Stimulated activated CD8-positive, alpha-beta memory T cell treated with anti-CD3 and anti-CD28 coated beads, Interleukin-15, amount 100 ng/mL, for 4 hours (primary cell): ENCODE measurements at places on chromosomes 5 and 9.

GRCh38 chr5:55817030-55817429 lies 34.1 kb upstream of the IL31RA start:
- DNase-seq: no peak

DNA sequence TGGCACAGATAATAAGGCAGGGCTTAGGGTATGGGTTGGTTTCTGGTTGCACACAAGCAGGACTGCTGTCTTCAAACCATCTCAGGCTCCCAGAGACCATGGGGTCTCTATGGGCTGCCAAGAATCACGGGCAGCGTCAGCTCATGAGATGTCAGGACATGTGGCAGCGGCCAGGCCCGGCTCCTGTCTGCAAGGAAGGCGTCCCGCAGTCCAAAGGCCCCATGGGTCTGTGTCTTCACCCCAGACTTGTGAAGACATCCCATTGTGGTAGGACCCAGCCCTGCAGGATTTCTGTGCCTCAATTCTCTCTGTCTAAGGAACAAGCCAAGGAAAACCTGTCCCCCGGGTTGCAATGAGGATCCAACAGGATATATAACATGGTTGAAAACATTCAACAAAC lies 32.6 kb downstream of the IPPK start:
- no peak for DNase-seq

- DNase-seq: no peak
Observed at GRCh38 chr5:91296674-91297143, 86.4 kb downstream of the ARRDC3 start.

- no peak for DNase-seq
Observed at GRCh38 chr9:2839040-2839439, 4.9 kb downstream of the PUM3 start.

GRCh38 chr5:11655681-11656080 lies 248.6 kb downstream of the CTNND2 start:
- DNase-seq: no peak

DNA sequence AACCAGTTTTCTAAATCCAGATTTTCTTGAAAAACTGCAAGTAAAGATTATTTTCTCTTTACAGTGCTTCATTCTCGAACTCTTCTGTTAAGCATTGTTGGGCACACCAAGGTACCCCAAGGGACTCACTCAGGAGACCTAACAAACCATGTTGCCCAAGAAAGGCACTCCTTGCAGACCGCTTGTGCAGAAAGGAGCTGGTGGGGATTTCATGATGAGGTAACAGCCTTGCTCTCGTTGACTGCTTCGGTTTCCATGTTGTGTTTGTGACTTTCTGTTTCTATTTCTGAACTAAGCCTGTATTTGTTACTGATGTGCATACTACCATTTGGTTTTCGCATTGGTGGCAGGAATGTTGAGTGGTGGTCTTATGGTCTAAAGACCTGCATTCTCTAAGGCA lies 266.6 kb upstream of the DAP start:
- no peak for DNase-seq

DNA sequence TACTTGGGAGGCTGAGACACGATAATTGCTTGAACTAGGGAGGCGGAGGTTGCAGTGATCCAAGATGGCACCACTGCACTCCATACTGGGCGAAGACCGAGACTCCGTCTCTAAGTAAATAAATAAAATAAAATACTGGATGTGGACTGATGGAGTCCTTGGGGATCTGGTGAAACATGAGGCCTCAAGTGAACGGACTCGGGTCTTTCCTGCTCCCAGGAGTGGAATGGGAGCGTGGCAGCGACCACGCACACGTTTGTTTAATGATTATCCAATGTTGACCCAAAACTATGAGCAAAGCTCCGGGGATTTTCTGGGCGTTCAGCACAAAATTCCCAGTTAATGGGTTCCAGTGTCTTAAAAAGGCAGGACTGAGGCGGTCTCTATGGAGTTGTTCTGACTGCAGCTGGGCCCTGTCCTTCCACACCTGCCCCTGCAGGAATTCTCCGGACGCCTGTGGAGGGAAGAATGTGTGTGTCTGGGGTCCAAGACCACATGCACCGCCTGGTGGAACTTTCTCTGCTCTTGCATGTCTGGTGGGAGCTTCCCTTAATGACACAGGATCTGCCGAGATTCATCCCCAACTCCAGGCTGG lies 26.6 kb downstream of the NEK6 start:
- DNase-seq: no peak

DNA sequence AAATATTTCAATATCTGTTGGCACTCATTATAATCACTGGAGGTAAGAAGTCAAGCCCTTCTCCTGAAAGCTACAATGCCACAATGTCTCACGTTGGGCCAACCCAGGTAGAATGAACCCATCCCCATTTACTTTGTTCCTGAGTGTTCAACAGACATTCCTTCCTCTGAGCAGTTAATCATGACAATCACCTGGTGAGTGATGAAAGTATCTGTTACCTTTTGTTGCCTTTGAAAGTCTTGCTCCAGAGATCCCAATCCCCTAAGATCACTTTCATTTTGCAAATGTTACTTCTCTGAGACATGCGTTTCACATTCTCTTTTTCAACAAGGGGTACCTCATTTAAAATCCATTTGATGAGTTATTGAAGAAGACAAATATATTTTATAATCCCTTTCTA lies 49.3 kb upstream of the MSX2 start:
- no peak for DNase-seq

GRCh38 chr5:14147210-14147609 lies 4.1 kb downstream of the TRIO start:
- no peak for DNase-seq

DNA sequence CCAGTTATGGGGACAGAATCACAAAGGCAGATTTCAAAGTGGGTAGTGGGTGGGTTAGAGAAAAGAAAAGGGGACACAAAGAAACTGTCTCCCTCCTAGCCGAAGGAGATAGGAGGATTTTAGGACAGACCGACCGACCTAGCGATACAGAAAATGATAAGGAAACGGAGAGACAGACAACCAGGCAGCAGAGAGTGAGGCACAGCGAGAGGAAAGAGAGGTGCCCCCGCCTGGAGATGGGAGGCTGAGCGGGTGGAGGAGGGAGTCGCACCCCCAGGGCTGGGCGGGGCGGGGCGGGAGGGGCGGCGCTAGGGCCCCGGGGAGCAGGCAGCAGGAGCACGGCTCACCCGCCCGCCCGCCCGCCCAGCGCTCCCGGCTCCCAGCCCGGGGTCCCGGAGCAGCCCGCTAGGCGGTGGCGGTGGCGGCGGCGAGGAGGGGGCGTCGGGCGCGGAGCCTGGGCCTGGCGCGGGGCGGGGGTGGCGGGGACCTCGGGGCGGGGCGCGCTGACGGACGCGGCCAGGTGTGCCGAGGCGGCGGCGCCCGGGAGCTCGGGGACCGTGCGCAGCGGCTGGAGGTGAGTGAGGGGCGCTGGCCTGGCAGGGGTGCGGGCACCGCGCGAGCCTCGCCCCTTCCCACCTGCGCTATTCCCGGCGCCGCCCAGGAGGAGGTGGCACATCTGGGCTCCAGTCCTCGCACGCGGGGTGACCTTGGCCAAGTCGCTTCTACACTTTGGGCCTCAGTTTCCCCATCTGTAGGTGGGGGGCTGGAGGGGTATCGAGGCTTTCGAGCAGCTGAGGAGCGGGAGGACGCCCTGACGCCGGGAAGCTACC lies 15.9 kb upstream of the SYNPO start:
- no peak for DNase-seq

- DNase-seq: no peak
Observed at GRCh38 chr5:68778484-68778883, 315.3 kb upstream of the SLC30A5 start.

- DNase-seq: no peak
Observed at GRCh38 chr5:110623874-110624273, 102.6 kb downstream of the TMEM232 start.

DNA sequence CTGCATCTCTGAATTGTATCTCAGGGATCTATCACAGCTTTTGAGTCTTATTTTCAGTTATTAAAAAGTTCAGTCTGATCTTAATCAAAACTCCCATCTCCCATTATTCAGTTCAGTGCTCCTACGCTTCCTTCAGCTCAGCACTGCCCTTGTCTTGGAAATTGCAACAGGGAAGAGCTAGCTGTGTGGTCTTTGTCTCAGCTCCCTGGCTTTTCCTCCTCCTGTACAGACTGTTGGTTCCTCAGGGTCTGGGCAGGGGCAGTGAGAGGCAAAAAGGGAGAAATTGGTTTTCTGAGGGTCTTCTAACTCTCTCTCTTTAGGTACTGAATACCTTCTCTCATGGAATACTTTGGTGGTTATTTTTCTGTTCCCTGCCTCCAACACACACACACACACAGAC lies 48.2 kb downstream of the PDE8B start:
- no peak for DNase-seq

- DNase-seq: no peak
Observed at GRCh38 chr9:25733336-25733982, 55.2 kb upstream of the TUSC1 start.

DNA sequence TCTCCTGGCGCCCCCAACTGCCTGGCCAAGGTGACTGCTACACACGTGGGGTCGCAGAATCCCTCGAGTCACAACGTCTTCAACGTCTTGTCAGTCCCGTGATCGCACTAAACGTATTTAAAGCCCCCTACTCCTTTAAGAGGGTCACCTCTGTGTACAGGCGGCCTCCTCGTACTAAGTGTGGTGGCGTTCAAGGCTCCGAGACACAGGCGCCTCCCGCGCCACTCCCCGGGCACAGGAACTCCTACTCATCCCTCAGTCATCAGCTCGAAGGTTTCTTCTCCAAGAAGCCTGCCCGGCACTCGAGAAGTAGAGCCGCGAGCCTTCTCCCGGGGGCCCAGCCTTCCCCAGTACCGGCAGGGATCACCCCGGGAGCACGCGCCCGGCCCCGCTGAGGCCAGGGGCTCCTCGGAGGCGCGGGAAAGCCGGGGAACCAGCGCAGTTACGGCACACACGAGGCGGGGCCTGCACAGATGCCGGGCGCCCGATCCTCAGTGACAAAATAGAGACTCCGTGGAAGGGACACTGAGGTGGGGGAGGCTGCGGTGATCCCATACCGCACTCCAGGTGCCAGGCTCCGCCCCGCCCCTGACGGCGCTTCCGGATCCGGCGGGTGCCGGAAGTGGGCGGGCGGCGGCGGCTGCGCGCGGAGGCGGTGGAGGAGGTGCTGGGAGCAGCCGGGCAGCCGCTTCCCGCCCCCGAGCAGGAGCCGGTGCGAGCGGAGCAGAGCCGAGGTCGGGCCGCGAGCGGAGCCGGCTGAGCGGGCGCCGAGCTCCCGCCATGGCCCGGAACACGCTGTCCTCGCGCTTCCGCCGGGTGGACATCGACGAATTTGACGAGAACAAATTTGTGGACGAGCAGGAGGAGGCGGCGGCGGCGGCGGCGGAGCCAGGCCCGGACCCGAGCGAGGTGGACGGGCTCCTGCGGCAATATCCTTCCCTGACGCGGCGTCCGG lies 6.9 kb downstream of the ARPC5L start:
- peak; percentile 81 for DNase-seq

GRCh38 chr9:75892216-75892911 lies 1.9 kb downstream of the PCSK5 start:
- DNase-seq: no peak

DNA sequence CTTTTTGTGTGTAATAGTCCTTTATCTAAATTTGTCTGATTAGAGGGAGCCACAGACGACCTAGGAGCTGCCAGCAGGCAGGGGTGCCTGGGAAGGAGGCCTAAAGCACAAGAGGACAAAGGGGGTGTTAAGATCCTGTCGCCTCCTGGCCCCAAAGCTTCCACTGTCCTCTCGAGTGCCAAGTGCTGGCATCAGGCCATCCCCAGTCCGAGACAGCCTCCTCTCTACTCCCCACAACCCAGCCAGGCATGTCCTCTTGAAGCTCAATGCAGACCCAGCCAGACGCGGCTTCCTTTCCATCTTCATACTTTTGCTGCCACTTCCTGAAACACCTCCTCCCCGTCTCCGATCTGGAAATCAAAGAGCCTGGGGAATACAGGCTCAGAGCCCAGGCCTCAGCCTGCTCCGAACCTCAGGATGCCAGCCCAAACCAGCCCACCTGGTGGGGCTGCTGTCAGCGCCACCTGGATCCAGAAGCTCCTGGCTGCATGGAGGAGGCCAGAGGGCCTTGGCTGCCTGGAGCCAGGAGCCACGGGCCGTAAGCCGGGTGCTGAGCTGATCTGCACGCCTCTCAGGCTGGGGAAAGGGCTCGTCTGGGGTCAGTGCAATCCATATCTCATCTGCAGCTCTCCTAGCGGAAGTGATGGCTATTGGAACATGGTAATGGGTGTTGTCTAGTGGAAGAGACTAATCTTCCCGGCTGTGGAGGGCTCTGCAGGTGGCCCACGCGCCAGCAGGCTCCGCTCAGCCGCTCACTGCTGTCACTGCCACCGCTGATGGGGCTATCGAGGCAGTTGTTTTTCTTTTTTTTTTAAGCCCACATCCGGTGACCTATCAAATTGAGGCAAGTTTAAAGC lies 60.2 kb upstream of the FUBP3 start:
- no peak for DNase-seq

- no peak for DNase-seq
Observed at GRCh38 chr5:158848634-158849033, 251.1 kb downstream of the EBF1 start.

DNA sequence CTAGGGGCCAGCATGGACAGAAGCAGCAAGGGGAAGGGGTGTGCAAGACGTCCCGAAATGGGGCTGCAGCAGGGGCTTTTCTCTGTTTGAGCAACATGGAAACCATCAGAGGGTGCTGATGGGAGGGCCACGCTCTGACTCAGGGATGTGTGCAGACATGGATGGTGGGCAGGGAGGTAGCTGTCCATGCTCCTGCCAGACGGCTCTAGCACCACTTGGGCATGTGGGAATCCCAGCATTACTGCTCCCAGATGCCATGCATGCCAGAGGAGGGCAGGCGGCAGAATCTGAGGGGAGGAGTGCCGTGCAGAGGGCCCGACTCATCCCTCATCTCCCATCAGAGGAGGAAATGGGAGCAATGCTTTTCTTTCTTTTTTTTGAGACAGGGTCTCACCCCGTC lies 45.6 kb upstream of the SLC25A51 start:
- no peak for DNase-seq

- DNase-seq: no peak
Observed at GRCh38 chr5:81525690-81526089, 131.8 kb upstream of the ACOT12 start.

- no peak for DNase-seq
Observed at GRCh38 chr5:61582205-61582820, 250.3 kb downstream of the ZSWIM6 start.

DNA sequence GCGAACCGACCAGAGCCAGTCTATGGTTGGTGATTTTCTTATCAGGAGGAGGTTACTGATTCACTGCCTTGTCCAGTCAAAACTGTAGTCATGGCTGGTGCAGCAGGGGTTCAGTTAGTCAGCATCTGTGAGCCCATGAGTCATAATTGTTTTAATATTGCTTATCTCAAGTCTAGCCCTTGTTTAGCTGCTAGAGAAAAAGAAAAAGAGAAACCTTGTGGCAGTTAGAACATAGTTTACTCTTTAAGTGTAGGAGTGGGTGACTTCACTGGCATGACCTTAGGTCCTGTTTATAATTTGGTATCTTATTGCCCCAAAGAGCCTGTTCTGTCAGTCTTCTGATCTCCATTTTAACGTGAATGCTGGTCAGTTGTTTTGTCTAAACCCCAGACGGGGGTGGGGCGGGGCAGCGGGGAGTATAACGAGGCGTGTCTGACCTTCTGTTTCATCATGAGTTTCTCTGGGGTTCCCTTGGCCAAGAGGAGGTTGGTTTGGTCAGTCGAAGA lies 76.9 kb upstream of the NFIL3 start:
- no peak for DNase-seq
